ENCODE measurements at places on chromosomes 3 and 15.

- DNase-seq: no peak
Measured at GRCh38 chr3:60307562-60308199, 943.6 kb downstream of the FHIT start.

DNA sequence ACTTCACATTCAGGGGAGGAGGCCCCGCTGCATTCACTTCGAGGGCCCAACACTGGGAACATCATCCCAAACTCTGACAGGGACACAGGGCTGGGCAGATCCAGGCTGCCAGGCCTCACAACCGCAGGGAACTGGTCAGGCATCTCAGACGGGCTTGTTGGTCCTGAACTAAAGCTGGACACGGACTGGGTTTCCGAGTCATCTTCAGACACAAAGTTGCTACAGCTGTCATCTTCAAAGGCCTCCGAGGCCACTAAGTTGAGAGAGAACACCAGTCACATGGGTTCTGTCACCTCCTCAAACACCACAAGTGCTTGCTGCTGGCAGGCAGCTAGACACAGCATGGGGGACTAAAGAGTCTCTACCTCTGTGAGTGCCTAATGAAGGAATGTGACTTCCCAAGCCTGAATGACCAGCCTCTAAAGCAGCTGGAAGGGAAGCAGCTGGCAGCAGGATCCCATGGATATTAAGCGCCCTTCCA is 50.9 kb downstream of the CAPN7 start:
- DNase-seq: no peak

GRCh38 chr3:177529071-177529550 is 331.8 kb upstream of the TBL1XR1 start:
- no peak for DNase-seq

DNA sequence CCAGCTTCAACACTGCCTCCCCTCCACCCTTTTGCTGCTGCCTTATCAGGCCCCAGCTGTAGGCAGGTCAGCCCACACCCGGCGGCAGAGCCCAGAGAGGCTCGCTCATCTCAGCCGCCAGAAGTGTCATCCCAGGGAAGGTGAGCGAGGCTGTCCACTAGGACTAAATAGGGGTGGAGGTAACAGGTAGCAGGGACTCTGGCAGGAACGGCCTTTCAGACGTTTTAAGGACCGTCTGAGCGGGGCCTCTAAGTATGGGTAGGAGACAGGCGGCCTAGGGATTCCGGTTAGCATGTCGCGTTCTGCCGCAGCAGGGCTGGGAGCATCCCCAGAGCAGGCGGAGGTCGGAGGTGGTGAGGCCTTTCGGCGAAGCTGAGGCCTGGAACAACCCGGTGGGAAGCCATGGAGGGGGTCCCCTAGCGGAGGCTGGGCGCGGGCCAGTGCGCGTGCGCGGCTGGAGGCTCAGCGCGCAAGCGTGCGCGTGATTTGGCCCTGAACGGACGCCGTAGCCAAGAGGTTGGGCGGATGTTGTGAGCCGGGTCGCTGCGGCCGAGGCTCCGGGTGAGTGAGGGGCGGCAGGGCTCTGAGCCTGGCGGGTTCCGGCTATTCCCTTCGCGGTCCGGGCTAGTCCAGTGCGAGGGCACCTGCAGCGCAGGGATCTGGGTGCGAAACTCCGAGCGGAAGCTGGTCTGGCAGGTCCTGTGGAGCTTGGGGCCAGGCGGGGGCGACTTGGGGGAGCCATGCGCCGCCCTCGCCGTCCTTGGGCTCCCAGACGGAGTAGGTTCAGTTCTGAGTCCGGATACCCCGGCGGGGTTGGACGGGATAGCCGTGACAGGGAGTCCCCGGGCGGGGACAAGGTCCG is at the start of the genes MST1 and RNF123:
TSS of gene MST1 (minus strand) at position 429 of the 862 bp plus-strand sequence. CDS start 783 bp downstream, outside the sequence.
TSS of gene RNF123 (plus strand) at position 512 of the 862 bp plus-strand sequence. CDS start 1,609 bp downstream, outside the sequence.
- peak; percentile 83 for DNase-seq

GRCh38 chr15:40345225-40345866 is 4.6 kb upstream of the CCDC9B start:
- DNase-seq: no peak

DNA sequence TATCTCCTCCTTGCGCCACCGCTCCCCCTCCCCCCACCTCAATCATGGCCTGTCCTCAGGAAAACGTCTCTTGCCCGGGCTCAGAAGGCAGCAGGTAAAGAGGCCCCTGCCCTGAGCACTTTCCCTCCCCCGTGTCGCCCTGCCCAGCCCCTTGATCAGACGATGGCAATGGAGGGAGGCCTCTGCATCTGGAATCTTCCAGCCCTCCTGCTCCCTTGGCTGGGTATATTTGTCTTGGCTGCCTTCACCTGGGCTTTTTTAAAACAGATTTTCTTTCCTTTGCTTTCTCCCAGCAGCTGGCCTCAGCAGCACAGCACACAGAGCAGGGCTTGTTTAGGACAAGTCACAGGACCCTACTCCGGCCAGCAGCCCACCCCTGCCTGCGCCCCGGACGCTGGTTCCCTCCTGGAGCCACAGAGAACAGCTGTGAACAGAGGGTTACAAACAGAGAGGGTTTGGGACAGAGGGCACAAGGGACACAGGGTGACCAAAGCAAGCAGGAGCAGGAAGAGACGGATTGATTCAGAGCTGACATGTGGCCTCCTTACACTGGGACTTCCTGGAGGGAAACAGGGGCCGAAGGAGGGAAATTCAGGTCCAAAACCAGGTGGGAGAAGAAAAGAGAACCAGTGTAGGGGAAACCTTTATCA is 78.7 kb downstream of the ISG20 start:
- no peak for DNase-seq

GRCh38 chr3:153640689-153641665 is 479.0 kb downstream of the RAP2B start:
- DNase-seq: no peak

DNA sequence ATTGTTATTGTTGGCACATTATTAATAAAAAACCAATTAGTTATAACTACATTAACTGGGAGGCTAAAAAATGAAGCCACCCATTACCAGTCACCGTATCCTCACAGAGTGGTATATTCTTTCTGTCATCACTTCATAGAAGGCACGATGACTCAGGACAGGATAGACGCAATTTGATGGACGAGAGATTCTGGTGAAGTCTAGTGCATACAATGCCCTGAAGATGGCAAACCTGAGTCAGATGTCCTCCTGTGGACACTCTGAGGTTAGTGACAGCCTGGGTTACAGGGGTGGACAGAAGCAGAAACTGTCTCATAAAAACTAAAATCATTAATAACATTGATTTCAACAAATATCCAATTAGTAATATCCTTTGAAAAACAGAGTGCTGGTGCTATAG is 150.3 kb downstream of the SLC9A9 start:
- DNase-seq: peak; percentile 4

GRCh38 chr15:80674245-80674614 is 20.9 kb upstream of the ABHD17C start:
- peak; percentile 68 for DNase-seq

DNA sequence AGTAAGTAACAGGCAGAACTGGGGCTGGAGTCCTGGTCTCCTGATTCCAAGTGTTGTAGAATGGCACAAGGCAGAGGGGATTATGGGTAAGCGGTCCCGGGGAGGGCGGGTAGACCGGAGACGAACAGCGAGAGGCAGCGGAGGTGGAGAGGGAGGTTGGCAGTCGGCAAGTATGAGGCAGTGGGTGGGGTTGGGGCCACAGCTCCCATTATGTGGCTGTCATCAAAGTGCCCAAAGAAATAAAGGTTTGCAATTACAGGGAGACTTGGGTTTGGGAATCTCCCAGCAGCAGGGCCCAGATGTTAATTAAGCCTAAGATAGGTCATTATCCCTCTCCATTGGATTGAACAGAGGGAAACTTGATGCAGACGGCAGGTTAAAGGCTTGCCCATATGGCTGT is 16.9 kb downstream of the FAM43A start:
- DNase-seq: no peak

GRCh38 chr15:45186771-45187577 is 792 bp downstream of the SHF start:
- DNase-seq: no peak

DNA sequence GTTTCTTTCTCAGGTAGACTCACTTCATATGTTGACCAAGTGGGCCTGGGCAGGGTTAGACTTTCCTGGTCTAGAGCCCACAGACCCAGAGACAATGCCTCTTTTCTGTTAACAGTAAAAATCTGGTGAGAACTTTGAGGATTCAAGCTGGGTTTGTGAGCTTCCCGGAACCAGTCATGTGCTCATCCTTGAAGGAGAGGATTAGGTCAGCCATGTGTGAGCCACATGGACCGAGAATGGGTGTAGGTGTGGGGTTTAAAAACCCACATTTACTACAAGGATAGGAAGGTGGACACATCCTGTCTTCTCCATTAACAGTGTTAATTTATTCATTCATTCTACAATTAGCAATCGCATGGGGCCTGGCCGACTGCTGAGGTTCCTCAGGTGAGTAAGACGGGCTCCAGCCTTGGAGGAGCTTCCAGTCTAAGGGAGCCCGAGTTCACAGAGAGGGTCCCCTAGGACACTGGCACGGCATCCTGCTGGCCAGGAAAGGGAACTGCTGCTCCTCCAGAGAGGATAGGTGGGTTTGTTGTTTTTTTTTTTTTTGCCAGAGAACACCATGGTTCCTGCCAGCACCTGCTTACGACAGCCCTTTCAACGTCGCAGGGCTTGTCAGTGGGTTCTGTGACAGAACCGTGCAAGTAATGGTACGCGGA is 69.0 kb downstream of the SQOR start:
- no peak for DNase-seq

DNA sequence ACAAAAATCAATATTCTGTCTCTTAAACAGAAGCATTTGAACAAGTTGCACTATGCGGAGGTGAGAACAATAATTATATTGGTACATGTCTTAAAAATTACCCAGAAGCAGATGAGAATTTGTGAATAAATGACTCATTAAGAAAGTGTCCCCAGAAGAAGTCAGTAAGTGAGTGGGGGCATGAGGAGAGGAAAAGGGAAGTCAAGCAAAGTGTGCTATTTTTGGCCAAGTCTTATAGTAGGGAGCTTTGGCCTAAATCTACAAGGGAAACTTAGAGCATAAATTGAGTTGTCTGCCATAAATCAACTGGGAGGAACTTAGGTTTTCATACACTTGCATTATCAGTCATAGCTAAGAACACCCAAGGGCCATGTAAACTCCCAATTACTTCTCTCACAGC is 86.9 kb upstream of the SATB1 start:
- DNase-seq: no peak

DNA sequence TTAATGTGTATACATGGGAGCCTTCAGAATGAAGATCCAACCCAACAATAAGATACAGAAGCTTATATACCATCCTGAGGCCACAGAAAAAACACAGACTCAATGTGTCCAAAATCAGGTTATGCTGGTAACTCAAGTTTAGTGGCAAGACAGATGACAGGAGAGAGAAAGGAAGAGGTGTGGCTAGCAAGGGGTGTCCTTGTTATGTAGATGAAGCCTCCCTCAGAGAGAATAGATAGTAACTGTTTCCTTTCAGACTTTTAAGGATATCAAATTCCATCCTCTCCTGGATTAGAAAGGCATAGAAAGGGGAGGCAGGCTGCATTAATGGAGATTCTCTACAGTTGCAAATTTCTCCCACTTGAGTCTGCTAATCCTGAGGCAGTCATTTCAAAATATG is 447.4 kb downstream of the GABRB3 start:
- no peak for DNase-seq

- no peak for DNase-seq
Measured at GRCh38 chr3:49358884-49359225, 702 bp upstream of the GPX1 start.

GRCh38 chr15:99983171-99983885 is 250.1 kb upstream of the LYSMD4 start:
- no peak for DNase-seq

GRCh38 chr3:17833786-17834559 is 91.5 kb upstream of the TBC1D5 start:
- peak; percentile 73 for DNase-seq

- DNase-seq: peak; percentile 94
Measured at GRCh38 chr3:194685718-194686413, at the start of gene FAM43A. TSS of gene FAM43A (plus strand) at chr3:194685883. CDS start at chr3:194686827, 944 bp downstream.

All from mammary epithelial cell (primary cell).